ENCODE measurements at places on chromosomes 4 and X. TPM values are rescaled to one million over a fixed set of nuclear protein-coding genes. Genes with fewer than 3 reads are reported as not detected.

ZFP42 gene
- total RNA-seq = not detected

PAGE2B gene
- total RNA-seq = not detected

OPHN1 gene
- 3.8 TPM for total RNA-seq

CYTL1 gene
- 0.42 TPM for total RNA-seq

TMEM35A gene
- 0.30 TPM for total RNA-seq

GATA1 gene
- total RNA-seq = not detected

EXOSC9 gene
- total RNA-seq = 9.4 TPM
